ENCODE measurements at places on chromosomes 4 and X.

GRCh38 chr4:84239278-84239845 lies 259.7 kb downstream of the NKX6-1 start:
- DNase-seq, result no peak

DNA sequence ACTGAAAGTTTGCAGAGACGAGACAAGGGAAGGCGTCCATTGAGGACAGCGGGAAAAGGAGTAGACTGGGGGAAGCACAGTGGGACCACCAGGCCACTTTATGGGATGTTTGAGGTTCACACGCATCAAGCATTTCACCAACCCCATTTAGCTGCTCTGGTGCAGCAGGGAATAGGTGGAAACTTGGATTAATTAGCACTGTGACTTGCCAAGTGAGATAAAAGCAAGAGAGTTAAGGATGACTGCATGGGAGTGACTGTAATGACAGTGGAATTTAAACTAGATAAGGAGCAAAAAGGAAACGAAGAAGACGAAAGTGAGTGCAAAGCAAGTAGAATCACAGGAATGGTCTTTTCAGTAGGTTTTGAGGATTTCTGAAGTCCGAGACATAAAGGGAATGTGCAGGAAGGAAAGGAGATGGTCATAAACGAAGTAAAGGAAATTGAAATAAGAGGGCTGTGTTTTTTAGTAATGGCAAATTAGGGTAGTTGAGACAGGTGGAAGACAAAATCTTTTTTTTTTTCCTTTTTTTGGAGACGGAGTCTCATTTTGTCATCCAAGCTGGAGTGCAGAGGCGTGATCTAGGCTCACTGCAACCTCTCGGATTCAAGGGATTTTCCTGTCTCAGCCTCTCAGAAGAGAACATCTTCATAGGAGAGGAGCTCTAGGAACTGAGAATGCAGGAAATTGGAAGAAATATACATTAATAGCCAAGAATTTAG lies 119.0 kb upstream of the MAP9 start:
- no peak for DNase-seq

DNA sequence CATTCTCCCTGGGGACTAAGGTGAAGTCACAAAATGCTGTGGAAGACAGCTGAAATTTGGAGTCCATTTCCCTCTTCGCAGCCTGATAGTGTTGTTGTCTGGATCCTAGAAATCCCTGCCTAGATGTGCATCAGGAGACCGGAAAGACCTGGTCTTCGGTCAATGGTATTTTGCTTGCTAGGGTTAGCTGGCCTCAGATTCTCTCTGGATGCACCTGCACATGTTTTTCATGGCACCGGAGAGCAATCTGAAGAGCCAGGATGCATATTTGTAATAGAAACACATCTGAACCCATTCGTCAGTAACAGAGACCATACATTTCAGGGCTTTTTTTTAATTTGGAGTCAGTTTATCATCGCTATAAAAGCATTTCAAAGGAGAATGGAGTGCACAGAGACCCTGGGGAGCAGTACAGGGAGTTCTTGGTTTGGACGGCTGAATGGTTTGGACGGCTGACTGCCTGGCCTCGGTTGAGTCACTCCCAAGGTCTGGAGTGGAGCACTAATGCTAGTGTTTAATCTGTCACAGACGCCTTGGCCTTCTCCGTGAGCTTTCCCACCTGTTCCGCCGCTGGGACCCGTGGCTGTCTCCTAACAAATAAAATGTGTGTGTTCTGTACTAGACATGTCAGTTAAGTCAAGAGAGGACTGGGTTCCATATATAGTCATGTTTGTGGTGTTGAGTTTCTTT lies 7.5 kb upstream of the PDLIM3 start:
- no peak for DNase-seq

DNA sequence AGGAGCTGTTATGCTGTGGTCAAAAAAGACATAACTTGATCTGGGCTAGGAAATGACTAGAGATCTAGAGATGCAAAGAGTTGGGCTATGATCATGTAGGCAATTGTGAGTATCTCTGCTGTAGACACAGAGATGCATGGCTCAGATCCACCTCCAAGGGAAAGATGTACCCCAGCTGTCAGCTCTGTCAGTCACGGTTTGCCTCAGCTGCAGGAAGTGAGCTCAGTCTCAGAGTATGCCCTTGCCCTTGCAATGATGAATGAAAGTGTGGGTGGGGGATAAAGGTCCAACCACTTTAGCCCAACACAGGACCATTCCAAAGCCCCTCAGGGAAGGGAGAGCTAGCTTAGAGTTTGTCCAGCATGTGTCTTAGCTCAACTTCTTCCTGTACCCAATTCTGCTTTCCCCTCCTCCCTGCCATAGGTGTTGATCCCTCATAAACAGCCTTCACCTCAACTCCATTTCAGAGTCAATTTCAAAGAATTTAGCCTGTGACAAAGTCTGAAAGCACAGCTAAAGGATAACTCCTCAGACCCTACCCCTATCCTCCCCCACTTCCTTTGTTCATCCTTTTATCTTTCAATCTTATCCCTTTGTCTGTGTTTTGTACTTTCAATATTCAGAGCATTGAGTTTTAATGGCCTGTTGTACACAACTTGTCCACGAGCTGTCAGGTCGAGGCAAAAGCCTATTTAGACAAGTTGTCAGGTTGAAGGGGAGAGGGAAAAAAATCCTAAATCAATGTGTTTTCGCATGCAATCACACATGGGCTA lies 90.6 kb downstream of the MID1IP1 start:
- DNase-seq, result no peak

DNA sequence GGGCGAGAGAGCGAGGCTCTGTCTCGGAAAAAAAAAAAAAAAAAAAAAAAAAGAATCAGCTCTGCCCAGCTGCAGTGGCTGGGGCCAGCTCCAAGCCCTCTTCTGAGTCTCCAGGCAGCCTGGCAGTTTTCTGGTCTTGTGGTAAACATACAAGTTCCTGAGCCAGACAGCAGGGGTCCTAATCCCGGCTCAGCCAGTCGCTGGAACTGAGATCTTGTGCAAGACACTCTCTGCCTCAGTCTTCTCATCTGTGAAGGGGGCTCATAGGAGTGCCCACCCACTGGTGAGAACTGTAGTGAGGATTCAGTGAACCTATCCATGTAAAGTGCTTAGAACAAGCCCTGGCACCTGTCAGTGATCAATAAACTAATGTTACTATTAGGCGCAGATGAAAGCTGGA lies 41.8 kb downstream of the C4orf50 start:
- DNase-seq, result no peak

DNA sequence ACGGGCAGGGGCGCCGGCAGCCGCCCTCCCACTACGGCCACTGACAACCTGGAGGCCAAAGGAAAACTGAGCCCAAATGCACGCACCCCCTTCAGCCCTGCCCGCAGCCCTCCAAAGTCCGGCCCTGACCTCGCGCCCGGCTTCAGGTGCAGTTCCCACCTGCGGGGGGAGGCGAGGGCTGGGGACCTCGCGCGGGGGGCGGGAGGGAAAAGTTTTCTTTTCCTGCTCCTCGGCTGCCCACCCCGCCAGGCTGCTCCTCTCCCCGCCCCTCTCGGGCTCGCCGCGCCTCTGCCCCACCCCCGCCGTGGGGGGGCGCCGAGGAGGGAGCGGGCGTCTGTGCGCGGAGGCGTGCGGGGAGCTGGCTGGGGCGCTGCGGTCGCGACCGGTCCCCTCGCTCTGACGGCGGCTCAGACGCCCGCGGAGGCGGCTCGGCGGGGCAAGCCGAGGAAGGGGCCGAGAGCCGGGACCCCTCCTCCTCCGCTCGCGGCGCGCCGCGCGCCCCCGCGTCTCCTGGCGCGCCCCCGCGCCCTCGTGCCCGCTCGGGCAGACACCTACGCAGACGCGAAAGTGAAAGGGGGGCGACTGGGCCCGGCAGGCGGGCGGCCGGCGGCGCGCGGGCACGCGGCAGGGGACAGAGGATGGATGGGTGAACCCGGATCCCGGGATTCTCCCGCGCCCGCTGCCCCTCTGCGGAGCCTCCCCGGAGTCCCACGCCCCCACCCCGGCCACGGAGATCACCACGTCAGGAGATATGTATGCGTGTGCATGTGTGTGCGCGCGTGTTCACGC lies 3.1 kb upstream of the NR3C2 start:
- peak; percentile 70 for DNase-seq

GRCh38 chr4:156547439-156547838 lies 424.2 kb downstream of the PDGFC start:
- no peak for DNase-seq

- DNase-seq, result no peak
These were observed 136.1 kb upstream of the ARSJ start for GRCh38 chr4:114115526-114115925.

- no peak for DNase-seq
These were observed 1.0 kb downstream of the NDST3 start for GRCh38 chr4:118035309-118035708.

DNA sequence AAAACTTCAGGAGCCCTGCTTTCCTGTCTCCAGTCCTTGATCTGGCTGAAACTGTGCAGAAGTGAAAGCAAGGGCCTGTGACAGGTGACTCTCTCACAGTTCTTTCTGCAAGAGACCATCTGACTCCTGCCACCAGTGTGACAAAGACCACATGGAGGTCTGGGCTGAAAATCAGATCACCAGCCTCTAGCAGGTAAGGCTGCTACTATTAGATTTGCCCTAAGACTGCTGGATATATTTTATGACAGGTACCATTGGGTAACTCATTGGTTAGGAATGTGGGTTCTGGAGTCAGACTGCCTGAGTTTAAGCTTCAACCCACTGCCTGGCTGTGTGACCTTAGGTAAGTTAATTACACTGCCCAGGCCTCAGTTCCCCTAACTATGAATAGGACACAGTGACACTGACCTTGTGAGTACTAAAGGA lies 163.3 kb upstream of the SLC7A11 start:
- no peak for DNase-seq

DNA sequence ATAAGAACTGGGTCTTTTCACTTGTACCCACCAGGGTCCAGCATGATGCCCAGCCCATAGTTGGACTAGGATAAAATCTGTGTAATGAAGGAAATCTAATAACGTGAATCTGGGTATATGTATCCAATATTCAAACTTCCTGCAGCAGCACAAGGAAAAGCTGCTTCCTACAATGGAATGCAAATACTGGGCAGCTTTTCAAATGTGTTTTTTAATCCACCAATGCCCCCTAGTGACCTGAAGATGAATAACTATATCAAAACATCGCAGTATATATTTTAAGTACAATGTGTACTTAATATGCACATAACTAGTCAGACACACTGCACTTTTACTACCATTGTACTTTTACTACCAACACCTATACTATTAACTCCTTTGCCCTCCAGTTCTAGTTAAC lies 5.3 kb downstream of the APOO start:
- DNase-seq, result no peak

DNA sequence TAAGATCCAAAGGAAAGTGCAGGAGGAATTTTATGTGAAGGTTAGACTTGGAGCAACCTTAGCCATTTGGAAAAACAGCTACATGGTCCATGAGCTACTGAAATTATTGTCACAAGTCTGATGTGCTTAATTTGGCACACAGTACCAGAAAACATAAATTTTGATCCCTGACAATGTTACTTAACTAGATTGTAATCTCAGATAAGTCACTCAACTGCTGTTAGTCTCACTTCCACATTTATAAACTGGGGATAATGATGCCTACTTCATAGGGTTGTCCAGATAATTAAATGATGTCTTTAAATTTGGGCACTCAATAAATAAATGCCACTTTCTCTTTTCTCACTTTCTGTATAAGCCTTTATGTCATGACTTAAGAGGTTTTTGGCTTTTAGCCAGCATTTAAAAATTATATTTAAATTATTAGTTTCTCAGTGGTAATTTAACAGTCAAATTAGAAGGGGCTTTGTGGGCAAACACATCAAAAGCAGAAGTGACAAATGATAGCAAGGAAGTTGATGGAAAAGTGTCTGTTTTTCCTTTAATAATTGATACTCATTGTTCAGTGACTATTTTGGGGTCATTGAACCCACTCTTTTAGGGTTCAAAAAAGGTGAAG lies 58.3 kb downstream of the PAQR3 start:
- no peak for DNase-seq

DNA sequence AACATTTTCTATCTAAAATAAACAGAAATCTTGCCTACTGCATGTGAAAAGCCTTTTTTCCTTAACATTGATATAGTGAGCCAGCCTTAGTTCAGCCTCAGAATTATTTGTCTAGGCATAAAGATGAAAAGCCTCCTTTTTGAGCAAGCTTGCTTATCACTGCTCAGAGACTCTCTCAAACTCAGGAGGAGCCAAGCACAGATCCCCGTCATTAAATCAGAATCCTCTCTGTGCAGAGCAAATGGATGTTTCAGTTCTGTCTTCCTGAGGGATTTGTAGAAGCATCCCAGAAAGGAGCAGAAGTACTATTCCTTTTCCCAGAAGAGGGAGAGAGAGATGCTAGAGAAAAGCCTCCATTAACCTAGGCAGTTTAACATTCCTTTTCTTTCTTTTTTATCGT lies 186.9 kb upstream of the LNX1 start:
- no peak for DNase-seq
